Stimulated activated CD4-positive, alpha-beta T cell treated with anti-CD3 and anti-CD28 coated beads, Interleukin-1b, Interleukin-23, amount 100 ng/mL, for 1 hour (primary cell): ENCODE measurements at places on chromosomes 2 and 18.
A peak's percentile ranks its signal among the peaks of the same experiment; 100 is the strongest.

- DNase-seq, result no peak
Observed at GRCh38 chr2:127877626-127878025, 8.1 kb downstream of the AMMECR1L start.

DNA sequence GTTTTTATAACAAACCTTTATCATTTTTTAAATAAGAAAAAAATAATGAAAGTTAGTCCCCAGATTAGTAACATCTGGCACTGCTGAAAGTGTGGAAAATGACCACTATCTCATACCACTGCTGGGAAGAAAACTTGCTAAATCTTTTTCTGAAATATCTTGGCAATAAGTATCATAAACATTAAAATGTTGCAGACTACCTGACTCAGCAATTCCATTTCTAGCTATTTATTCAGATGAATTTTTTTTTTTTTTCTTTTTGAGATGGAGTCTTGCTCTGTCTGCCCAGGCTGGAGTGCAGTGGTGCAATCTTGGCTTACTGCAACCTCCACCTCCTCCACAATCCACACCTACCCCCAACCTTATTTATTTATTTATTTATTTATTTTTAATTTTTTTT, 35.3 kb upstream of the SOS1 start:
- no peak for DNase-seq

DNA sequence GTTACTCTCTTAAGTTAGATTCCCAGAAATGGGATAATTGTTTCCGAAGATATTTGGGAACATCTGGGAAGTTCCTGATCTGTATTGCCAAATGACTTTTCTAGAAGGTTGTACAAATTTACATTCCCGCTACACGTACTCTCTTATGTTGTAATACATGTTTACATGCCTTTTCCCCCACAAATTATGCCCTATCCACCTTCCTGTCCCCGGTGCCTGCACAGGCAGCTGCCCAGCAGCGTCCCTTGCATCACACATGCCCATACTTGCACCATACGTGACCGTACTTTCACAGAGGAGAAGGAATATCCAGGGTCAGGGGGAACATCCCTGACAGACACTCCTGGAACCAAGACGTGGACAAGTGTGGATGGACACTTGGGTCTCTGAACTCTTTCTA, 24.2 kb upstream of the KLF11 start:
- no peak for DNase-seq

- DNase-seq, result no peak
Observed at GRCh38 chr2:210203558-210203957, 21.7 kb downstream of the ACADL start.

DNA sequence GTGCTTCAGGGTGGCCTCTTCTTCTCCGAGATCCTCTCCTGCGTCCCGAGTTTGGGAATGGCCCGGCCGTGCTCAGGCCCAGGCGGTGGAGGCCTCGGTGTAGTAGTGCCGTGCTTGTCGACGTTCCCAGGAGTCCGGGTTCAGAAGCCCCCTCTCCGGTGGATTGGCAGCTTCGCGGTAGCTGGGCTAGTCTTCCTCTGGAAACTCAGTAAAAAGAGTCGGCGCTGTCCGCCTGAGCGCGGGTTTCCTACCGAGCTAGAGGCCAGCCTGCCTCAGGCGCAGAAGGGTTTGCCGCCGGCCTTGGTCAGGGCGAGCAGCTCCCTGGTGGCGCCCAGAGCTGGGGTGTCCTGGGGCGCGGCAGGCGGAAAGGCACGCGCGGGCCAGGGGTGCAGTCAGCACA, 3.2 kb downstream of the RALBP1 start:
- no peak for DNase-seq

DNA sequence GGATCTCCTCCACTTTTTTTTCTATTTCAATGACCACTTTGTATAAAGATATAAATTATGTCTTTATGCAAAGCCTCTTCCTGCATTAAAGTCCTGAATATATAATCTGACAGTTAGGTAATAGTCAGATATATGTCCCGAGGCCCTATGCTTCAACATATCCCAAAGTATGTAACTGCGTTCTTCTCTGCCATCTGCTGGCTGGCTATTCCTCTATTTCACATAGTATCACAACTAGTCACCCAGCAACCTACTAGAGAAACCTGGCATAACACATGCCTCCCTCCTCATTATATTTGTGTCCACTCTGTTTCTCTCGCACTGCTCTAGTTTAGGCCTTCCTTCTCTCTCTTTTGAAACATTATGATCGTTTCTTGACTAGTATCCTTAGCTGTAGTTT, 640.8 kb downstream of the DPP10 start:
- DNase-seq, result no peak

GRCh38 chr2:161766334-161766733, 142.1 kb downstream of the SLC4A10 start:
- no peak for DNase-seq

- DNase-seq, result no peak
Observed at GRCh38 chr2:84338069-84338468, 121.0 kb downstream of the SUCLG1 start.

- DNase-seq, result no peak
Observed at GRCh38 chr2:161036926-161037325, 123.3 kb upstream of the TANK start.

- no peak for DNase-seq
Observed at GRCh38 chr2:145484448-145485097, 964.7 kb upstream of the ZEB2 start.

GRCh38 chr18:11037533-11038240, 111.7 kb downstream of the PIEZO2 start:
- no peak for DNase-seq

DNA sequence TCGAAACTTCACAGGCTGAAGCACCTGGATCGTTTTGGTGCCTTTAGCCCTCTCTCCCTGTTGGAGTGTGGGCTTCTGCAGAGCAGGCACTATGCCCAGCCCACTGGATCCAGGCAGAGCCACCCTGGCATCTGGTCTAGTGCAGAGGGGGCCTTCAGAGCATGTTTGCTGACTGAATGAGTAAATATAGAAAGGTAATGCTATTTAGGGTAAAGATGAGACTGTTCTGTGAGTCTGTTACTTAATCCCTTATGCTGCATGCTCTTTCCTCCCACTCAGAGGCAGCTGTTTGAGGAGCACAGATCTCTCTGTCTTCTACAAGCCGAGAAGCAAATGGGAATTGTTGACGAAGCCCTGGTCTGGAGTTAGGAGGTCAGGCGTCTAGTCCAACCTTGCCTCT, 130.2 kb downstream of the RGPD3 start:
- DNase-seq, result no peak

DNA sequence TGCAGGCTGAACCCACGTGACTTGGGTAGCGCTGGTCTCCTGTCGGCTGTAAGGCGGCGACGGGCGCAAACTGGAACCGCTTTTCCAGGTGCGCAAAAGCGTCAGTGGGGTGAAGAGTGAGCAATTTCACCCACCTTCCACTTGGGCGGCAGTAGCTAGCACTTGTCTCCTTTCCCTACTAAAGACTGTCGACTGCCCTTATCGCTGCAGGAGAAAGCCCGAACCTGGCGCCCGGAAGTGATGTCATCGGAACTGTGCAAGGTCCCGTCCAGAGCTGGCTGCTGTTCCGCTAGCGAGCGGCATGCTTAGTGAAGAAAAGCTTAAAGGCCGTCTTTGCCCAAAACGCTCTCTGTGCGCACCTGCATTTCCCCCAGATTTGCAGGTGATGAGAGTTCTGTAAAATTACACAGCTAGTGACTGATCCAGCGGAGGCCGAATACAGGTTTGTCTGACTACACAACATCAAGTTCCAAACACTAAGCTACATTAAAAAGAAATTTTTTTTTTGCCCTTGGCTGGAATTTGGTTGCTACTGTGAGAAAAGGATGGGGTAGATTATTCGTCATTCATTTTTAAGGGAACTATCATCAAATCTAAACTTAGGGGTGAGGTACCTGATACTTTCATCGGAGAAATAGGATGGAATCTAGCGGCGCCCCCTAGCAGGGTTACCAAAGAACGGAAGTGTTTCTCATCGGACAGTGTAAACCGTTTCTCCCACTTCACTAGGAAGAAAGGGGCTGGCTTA, at the start of gene OSGEPL1:
OSGEPL1 (minus strand) TSS at position 242 of the 748 bp plus-strand sequence. CDS start 1,152 bp downstream, outside the sequence.
- peak; percentile 72 for DNase-seq

DNA sequence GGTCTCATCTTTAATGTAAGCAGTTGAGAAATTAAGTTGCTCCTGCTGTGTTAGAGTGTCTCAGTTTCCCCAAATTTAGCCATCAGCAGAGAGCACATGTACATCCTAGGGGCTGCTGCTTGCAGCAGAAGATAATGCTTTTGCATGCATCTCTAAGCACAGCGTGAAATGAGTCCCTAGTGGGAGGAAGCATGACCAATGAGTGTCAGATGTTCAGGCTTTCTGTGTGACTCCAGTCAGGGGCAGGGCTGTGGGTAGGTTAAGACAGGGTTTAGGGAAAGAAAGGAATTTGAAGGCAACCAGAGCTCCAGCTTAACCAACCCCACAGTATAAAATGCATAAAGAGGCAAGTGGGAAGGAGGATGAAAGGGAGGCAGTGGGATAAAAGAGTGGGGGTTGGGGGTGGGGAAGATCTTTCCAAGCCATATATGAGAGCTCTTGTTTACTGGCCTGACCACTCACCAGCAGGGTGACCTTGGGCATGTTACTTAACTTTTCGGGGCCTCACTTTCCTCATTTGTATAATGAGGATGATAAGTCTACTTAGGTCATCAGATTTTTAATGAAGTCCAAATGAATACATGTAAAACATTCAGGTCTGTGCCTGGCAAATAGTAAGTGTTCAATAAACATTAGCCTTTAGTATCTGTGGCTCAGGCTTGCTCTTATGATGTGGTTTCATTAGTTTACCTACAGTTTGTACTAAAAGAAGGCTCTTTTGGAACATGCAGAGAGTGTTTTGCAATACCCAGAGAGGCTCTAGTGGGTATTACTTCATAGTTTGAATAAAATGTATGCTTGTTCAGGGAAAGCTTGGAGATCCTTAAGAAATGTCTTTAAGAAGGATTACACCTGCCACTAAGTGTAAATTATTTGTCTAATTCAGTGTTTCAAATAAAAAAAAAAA, 42.7 kb upstream of the PELI1 start:
- DNase-seq, result no peak

- DNase-seq, result no peak
Observed at GRCh38 chr18:74654638-74655037, 57.0 kb downstream of the ZNF407 start.

DNA sequence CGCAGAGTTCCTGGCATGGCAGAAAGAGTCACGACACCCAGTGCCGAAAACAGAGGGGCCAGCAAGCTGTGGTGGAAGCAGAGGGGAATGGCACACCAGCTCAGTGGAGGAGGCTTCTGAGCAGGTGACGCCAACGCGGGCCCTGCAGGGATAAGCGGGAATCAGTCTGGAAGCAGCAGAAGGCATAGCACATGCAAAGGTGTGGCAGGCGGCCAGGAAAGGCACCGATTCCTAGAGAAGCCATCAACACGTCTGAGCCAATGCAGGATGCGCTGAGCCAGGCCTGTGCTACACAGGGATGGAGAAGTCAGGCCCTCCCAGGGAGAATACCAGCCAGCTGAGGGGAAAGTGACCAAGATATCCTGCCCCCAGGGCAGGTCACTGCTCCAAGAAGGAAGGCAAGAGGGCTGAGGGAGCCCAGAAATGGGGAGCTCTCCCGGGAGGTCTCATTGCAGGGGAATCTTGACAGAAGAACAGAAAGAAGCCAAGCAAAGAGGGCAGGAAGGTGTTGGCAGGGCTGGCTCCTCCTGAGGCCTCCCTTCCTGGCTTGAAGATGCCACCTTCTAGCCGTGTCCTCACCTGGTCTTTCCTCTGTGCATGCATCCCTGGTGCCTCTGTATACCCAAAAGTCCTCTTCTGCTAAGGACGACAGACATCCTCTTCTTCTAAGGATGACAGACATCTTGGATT, 16.3 kb downstream of the TEX51 start:
- no peak for DNase-seq

DNA sequence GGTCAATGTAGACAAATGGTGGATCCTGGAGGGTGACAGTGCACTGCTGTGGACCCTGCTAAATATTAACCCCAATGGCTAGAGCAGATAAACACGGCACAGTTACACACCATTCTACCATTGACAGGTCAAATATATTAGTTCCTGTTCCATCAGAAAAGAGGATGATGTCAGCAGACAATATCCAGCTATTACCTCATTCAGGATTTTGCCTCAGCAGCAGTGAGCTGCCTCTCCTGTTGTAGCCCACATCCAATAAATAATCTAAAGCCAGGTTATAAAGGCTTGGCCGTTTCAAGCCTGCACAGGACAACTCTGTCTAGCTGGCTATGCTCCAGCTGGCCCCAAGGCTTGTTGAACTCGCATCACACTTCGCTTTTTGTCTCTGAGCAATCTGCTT, 31.6 kb upstream of the NETO1 start:
- DNase-seq, result no peak

- no peak for DNase-seq
Observed at GRCh38 chr18:23398401-23398800, 54.7 kb upstream of the RIOK3 start.

DNA sequence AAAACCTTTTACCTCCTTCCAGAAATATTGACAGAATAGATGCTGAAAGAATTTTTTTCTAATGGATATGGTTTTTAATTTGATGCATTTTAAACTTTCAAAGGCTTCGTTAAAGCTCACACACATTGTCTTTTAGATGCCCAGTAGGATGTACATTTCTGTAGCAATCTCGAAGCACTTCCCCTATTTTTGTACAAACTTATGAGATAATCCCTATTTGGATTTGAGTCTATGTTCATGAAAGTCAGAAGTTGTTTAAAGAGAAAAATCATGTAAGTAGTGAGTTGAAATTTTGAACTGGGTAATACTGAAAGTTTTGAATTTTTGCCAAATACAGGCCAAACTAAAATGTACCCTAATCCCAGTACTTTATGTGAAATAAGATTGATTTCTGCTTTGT, 38.1 kb upstream of the MMADHC start:
- DNase-seq, result no peak

GRCh38 chr2:105736145-105736544, 8.6 kb upstream of the NCK2 start:
- no peak for DNase-seq

DNA sequence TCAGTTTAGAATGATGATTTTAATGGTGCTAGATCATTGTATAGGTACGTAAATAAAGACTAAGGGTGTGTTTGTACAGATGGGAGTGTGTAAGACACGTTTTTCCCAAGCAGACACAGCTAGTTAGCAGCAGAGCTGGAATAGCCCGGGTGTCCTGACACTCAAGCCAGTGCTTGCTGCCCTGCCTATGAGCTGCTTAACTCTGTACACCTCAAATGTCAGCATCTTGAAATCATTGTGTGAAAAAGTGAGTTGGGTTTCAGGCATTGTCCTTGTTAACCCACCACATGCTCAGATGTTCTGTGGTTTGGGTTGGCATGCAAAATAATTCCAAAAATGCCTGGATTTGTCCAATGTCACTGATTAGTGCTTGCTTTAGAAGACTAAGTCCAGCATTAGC, 13.0 kb upstream of the TET3 start:
- no peak for DNase-seq

DNA sequence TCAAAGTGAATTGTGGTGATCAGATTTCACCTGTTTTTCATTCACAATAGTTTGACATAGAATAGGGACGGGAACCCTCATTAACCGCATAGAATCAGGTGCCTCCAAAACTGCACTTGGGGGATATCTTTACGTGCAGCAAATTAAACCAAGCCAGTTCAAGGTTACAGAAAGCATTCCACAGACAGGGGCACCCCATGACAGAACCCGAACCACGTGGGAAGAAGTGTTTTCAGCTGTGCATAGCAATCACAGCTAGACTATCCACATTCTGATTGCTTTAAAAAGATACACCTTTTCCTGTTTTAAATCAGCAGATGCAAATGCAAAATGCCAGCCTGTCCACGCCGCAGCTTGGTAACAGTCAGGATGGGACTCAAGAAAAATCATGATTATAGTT, 205.8 kb downstream of the ANAPC1 start:
- no peak for DNase-seq

- DNase-seq, result no peak
Observed at GRCh38 chr2:135411646-135412045, 119.4 kb downstream of the ZRANB3 start.

- DNase-seq, result no peak
Observed at GRCh38 chr2:12948961-12949353, 232.2 kb downstream of the TRIB2 start.
